Suppressor macrophage treated with lipopolysaccharide for 1 hour (primary cell): ENCODE measurements at places on chromosomes 1 and 21.

- no peak for DNase-seq
Measured at GRCh38 chr1:216075339-216075738, 347.9 kb downstream of the USH2A start.

- DNase-seq = no peak
Measured at GRCh38 chr1:77168358-77168757, 50.9 kb downstream of the PIGK start.

DNA sequence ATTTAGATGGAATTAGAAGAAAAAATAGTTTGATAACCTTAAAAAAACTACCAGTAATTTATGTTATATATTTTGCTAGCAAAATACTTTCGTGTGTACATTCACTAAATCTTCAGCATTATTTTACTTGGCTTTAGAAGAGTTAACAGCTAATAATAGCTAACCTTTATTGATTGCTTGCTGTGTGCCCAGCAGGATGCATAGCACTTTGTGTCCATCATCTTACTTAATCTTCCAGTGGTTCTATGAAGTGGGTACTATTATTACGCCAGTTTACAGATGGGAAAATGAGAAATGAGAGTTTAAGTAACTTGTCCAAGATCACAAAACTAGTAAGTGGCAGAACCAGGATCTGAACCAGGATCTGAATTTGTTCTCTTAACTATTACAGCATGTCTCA, 41.7 kb upstream of the GPR25 start:
- no peak for DNase-seq

DNA sequence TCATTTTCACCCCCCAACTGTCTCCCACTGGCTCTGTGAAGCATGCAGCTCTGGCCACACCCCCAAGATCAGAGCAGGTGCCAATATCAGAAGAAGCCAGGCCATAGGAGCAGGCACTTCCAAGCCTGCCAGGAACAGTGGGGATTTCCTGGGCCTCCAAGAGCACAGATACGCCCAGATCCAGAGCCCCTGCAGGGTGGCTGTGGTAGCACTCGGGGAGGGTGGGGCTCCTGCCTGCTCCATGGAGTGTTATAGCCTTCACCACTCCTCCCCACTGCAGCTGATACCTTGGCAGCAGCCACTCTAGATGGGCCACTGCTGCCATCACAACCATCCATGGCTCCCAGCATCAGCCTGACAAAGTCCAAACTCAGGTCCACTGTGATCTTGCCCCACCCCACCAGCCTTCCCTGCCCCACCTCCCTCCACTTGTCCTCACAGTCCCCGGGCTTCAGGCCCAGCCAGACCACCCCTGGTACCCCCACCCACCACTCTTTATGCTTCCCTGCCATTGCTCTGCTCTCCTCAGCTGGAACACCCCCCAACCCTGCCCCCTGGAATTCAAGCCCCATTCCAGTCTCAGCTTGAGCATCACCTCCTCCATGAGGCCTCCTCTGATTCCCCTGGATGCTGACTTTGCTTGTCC, 448.3 kb downstream of the MATN1 start:
- no peak for DNase-seq

DNA sequence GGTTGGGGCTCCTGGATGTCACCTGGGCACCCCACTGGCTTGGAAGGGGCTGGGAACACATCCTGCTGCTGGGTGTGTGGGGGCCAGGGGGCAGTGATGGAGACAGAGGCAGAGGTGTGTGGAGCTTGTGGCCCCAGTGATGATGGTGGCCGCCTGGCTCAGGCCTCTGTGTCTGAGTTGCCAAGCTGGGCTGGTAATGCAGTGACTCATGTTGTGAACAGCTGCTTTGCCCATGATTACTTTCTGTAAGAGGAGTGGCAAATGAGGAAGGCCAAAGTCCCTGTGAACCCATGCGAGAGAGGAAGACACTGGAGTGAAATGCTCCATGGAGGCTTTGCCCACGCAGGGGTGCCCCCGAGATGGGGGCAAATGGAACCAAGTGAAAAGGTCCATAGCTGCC, 86.8 kb downstream of the KCNJ6 start:
- DNase-seq = peak; percentile 78

DNA sequence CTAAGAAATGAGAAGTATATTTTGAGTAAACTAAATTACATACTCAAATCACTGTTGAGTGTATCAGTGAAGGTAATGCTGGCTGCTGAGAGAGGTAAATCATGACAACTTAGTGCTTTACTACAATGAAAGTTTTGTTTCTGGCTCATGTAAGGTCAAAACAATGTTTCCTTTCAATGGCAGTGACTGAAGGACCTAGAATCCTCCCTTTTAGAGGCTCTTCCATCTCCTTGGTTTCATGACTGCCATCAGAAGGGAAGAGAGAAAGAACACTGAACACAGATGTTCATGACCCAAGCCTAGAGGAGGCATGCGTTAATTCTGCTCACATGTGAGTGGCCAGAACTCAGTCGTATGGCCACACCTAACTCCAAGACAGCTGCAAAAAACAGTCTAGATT, 130.6 kb downstream of the AKT3 start:
- DNase-seq = no peak

DNA sequence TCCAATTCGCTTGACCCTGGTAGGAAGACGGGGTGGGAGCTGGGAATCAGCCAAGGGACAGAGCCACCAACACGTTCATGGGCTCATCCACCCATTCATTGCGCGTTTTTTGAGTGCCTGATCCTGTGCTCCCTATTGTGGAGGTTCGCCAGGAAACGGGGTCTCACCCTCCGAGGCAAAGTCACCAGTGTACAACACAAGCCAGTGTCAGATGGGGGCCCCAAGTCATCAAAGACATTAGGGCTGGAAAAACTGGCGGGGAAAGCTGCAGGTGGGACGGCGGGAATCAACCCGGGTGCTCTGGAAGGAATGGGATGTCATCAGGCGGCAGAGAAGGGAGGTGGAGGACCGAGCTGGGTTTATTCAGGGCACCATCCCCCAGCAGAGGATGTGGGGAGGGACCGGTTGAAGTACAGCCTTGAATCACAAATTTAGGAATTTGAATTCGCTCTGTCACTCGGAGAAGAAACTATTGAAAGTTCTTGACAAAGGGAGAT, 667 bp upstream of the NID1 start:
- DNase-seq = no peak

GRCh38 chr21:38255571-38256117, 1.1 kb upstream of the KCNJ15 start:
- no peak for DNase-seq

- no peak for DNase-seq
Measured at GRCh38 chr1:6484826-6485167, 6.7 kb downstream of the PLEKHG5 start.

- DNase-seq = no peak
Measured at GRCh38 chr1:109056064-109056463, 14.2 kb upstream of the WDR47 start.

DNA sequence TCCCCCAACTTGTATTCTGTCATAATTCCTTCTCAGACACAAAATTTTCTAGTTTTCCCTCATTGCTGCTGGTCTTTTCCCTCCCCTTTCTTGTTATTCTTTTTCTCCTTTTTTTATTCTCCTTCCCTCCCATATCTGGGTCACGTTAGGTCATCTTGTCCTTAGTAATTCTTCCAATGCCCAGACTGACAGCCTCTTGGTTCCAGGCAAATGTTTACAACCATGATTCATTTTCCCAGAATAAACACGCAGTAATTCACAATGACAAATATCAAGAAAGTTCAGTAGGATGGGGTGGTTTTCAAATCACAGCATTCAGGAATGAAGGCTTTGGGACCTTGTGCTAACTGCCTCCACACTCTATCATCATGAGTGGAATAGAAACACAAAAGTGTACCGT, 25.2 kb downstream of the NHLH2 start:
- DNase-seq = no peak

DNA sequence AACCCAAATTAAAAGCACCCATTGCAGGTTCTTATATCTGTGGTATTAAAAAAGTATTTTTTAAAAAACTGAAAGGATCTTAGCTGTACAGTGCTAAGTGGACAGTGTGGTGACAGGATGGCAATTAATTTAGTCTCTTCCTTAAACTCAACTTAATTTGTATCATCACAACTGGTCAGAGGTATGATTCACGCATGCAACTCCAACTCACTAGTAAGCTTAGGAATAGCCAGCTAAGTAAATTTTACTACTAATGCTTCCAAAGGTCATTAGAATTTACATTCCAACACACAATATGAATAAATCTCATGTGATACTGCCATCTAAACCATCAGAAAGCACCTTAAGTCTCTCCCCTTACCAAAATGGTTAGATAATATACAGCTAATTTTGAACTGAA, 35.4 kb downstream of the ENAH start:
- no peak for DNase-seq

DNA sequence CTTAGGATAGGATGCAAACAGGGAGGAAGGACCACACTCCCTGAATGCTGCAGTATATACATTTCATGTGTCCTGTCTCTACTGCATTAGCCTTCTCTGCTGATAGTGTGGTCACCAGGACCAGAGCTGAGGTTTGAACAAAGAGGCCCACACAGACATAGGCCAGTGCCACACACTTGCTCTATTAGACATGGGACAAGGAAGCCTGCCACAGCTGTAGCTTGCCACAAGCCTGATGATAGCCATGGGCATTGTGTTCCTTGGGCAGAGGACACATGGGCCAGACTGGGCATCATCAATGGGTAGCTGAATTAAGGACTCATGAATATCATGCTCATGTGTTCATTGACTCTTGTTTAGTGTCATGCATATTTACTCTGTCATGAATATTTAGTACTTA, 10.4 kb downstream of the CAMSAP2 start:
- no peak for DNase-seq

- no peak for DNase-seq
Measured at GRCh38 chr1:7508052-7508933, 262.8 kb upstream of the VAMP3 start.

DNA sequence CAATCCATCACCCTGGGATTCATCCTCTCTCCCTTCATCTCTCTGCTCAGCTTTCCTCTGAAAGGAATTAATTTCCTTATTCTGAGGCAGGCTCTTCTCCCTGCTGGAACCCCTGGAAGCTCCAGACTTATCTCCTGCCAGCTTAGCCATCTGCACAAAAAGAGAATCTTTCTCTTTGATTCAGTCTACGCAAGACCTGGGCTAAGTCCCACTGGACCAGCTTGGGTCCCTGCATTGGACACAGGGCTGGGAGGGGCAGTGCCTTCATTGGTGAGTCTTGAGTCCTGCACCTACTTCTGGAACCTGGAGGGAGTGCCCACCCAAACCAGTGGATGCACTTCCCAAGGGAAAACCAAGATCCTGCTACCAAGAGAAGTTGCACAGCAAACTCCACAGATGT, 271.7 kb upstream of the CSF3R start:
- DNase-seq = no peak

DNA sequence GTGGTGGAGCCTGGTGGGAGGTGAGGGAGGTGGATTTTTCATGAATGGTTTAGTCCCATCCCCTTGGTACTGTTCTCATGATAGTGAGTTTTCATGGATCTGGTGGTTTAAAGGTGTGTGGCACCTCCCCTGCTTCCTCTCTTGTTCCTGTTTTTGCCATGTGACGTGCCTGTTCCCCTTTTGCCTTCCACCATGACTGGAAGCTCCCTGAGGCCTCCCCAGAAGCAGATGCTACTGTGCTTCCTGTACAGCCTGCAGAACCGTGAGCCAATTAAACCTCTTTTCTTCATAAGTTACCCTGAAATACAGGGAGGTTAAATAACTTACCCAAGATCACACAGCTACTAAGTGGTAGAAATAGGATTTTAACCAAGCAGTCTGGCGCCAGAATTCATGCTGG, 4.3 kb upstream of the HEYL start:
- DNase-seq = no peak

DNA sequence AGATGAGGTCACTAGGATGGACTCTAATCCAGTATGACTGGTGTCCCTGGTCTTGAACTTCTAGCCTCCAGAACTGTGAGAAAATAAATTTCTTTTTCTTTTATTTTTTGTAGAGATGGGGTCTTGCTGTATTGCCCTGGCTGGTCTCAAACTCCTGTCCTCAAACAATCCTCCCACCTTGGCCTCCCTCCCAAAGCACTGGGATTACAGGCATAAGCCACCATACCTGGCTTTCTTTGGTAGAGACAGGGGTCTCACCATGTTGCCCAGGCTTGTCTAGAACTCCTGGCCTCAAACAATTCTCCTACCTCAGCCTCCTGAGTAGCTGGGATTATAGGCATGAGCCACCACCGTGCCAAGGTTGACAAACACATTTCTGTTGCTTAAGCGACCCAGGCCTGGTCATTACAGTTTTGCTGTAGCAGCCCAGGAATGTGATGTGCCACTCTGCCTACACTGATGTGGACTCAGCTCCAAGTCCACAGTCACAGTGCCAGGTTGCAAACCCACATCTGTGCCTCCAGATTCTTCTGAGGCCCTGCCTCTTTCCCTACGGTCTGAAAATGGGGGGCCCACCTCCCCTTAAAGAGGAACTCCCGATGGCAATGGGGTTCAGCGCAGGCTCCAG, 15.9 kb downstream of the PYCR2 start:
- DNase-seq = no peak

DNA sequence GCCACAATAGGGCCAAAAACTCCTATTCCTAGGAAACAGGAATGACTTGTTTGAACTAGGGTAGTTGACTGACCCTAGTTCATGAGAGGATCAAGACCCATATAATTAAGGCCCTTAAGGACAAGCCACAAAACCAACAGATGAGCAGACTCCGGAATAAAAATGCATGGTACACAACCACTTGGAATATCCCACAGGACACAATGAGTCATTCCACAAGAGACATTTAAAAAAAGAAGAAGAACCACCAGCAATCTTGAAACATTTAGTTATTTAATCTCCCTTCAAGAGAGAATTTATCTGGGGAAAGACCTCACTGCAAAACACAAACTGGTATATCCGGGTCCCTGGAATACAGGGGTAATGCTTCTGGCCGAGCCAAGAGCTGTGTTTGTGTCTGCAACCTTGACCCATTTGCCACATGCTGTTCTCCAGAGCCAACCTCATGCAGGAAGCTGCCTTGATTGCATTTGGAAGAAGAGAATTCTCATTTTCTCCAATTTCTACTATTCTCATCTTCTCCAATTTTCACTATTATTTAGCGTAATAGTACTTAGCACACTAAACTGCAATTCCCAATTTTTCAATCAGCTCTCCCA, 135.5 kb downstream of the TGFBR3 start:
- no peak for DNase-seq

- DNase-seq = peak; percentile 63
Measured at GRCh38 chr1:152182431-152182830, 23.4 kb upstream of the RPTN start.

- no peak for DNase-seq
Measured at GRCh38 chr21:15010645-15011044, 54.2 kb downstream of the NRIP1 start.

GRCh38 chr1:184509105-184509504, 122.3 kb downstream of the C1orf21 start:
- DNase-seq = no peak

GRCh38 chr21:34075760-34076660, 2.6 kb downstream of the MRPS6 start:
- DNase-seq = peak; percentile 52

GRCh38 chr21:23811805-23812204, 1795.5 kb downstream of the MRPL39 start:
- peak; percentile 51 for DNase-seq
